Right renal cortex interstitium (tissue), 3 donors: ENCODE measurements at places on chromosomes 6 and 20. TPM values are rescaled to one million over a fixed set of nuclear protein-coding genes. Genes with fewer than 3 reads are reported as not detected.

CARMIL1 gene
- 106 TPM for polyA plus RNA-seq

IL20RA gene
- 1.9 TPM for polyA plus RNA-seq

RIPPLY2 gene
- 0.10 TPM for polyA plus RNA-seq

WFDC2 gene
- polyA plus RNA-seq, result 177 TPM

SLC4A11 gene
- polyA plus RNA-seq, result 1.6 TPM

MAN1A1 gene
- polyA plus RNA-seq, result 98.6 TPM

RSPH9 gene
- 1.2 TPM for polyA plus RNA-seq

SLC12A5 gene
- 1.0 TPM for polyA plus RNA-seq

PSORS1C2 gene
- polyA plus RNA-seq, result not detected

ALDH5A1 gene
- 27.7 TPM for polyA plus RNA-seq

C6orf15 gene
- polyA plus RNA-seq, result not detected

CYP24A1 gene
- polyA plus RNA-seq, result 2.0 TPM

ISM1 gene
- polyA plus RNA-seq, result 4.4 TPM

PAK5 gene
- 0.69 TPM for polyA plus RNA-seq

HDAC2 gene
- polyA plus RNA-seq, result 277 TPM

RNF8 gene
- polyA plus RNA-seq, result 33.8 TPM

EYA4 gene
- 17.5 TPM for polyA plus RNA-seq

RAB44 gene
- polyA plus RNA-seq, result 0.04 TPM

ANKRD66 gene
- polyA plus RNA-seq, result not detected

CDKAL1 gene
- polyA plus RNA-seq, result 18.4 TPM

PNLDC1 gene
- 0.25 TPM for polyA plus RNA-seq

MOXD1 gene
- polyA plus RNA-seq, result 263 TPM

BACH2 gene
- polyA plus RNA-seq, result 9.1 TPM

VNN1 gene
- polyA plus RNA-seq, result 0.10 TPM

LY6G5C gene
- 3.2 TPM for polyA plus RNA-seq

HFE gene
- polyA plus RNA-seq, result 8.3 TPM

MCCD1 gene
- polyA plus RNA-seq, result 17.7 TPM

DUSP22 gene
- 21.7 TPM for polyA plus RNA-seq

PAX1 gene
- polyA plus RNA-seq, result not detected

SLC35F1 gene
- polyA plus RNA-seq, result 3.3 TPM

RAET1E gene
- polyA plus RNA-seq, result 0.59 TPM

SSR1 gene
- polyA plus RNA-seq, result 141 TPM

RTN4IP1 gene
- 10.3 TPM for polyA plus RNA-seq

BCAS1 gene
- polyA plus RNA-seq, result 3.3 TPM

SIRPA gene
- 25.7 TPM for polyA plus RNA-seq

SYCP2 gene
- 6.6 TPM for polyA plus RNA-seq

PARD6B gene
- 20.7 TPM for polyA plus RNA-seq

RBM38 gene
- polyA plus RNA-seq, result 24.1 TPM

HNF4A gene
- polyA plus RNA-seq, result 36.8 TPM

ZNF334 gene
- 28.4 TPM for polyA plus RNA-seq
